Activated CD4-positive, alpha-beta T cell treated with anti-CD3 and anti-CD28 coated beads, Interleukin-2, amount 50 U/mL, for 4 hours (primary cell): ENCODE measurements at places on chromosomes 11 and 22.
A peak's percentile ranks its signal among the peaks of the same experiment; 100 is the strongest.

- no peak for DNase-seq
Observed at GRCh38 chr11:103418014-103418413, 308.8 kb downstream of the DYNC2H1 start.

- no peak for DNase-seq
Observed at GRCh38 chr22:18121506-18121905, 10.9 kb downstream of the TUBA8 start.

- DNase-seq: no peak
Observed at GRCh38 chr11:44258190-44258489, 51.8 kb downstream of the ALX4 start.

DNA sequence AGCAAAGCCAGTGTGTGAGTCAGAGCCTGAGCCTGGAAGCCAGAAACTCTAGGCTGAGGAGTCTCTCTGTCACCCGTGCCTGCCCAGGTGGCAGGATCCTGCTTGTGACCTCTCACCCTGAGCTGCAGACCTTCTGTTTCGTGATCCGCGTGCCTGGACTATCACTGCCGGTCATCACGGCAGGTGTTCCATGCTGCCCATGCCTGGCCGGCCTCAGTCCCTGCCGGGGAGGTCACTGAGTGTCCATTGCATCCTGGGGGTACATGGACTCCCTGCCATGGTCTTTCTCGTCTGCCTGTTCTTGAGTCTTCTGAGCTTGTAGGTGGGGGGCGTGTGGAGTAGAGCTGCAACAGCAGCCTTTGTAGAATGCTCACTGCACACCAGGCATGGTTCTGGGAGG, 1032.4 kb downstream of the TBC1D22A start:
- DNase-seq: no peak

GRCh38 chr11:44366741-44367140, 56.8 kb upstream of the ALX4 start:
- DNase-seq: no peak

- no peak for DNase-seq
Observed at GRCh38 chr11:44983786-44984185, 33.1 kb upstream of the TP53I11 start.

- no peak for DNase-seq
Observed at GRCh38 chr11:11036848-11037732, 179.2 kb upstream of the ZBED5 start.

DNA sequence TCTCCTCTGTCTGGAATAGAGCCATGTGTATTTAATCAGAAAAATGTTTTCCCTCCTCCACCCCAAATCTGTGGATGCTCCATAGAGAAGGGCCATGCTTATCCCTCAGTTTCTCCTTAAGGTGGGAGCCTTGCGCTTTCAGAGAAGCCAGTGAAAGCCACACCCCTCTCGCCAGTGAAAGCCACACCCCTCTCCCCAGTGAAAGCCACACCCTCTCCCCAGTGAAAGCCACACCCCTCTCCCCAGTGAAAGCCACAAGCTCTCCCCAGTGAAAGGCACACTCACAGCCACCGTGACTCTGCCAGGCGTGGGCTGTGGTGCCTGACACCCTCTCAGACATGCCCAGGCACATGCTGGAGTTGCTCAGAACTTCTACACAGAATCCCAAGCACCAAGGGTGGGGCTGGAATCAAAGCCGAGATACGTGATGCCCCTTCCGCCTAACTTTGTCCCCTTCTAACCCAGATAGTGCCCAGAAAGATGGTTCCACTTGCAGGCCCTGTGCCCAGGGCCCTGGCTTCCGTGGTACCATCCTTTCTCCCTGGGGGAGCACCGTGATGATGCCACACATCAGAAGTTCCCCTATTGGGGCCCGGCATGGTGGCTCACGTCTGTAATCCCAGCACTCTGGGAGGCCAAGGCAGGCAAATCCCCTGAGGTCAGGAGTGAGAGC, 16.5 kb upstream of the PRR5 start:
- DNase-seq: peak; percentile 82

GRCh38 chr11:126817523-126818450, 182.8 kb downstream of the KIRREL3 start:
- DNase-seq: no peak

- no peak for DNase-seq
Observed at GRCh38 chr11:73521621-73522020, 76.3 kb downstream of the FAM168A start.

GRCh38 chr11:126391970-126392632, 36.6 kb downstream of the ST3GAL4 start:
- no peak for DNase-seq

- no peak for DNase-seq
Observed at GRCh38 chr11:2301631-2302305, at the start of the genes C11orf21 and TSPAN32. Gene C11orf21, minus strand, starts transcription at chr11:2301918. Its CDS starts 110 bp downstream, at chr11:2301808. Gene TSPAN32, plus strand, starts transcription at chr11:2302013. Its CDS starts 137 bp downstream, at chr11:2302150.

DNA sequence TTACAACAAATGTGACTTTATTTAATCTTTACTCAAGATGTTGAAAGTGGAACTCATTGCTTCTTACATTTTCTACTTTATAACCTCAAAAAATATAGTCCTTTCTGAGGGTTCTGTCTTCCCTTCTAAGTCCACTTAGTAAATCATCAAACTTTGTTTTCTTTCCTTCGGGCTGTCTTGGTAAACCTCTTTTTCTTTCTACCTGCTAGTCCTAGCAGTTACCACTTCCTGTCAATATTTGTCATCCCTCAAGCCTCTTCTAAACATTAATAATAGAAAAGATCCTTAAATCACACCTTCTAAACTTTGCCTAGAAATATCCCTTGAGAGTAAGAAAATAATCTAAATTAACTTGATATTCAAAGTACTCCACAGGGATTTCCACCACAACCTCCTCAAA, 580.4 kb downstream of the CNTN5 start:
- DNase-seq: no peak

DNA sequence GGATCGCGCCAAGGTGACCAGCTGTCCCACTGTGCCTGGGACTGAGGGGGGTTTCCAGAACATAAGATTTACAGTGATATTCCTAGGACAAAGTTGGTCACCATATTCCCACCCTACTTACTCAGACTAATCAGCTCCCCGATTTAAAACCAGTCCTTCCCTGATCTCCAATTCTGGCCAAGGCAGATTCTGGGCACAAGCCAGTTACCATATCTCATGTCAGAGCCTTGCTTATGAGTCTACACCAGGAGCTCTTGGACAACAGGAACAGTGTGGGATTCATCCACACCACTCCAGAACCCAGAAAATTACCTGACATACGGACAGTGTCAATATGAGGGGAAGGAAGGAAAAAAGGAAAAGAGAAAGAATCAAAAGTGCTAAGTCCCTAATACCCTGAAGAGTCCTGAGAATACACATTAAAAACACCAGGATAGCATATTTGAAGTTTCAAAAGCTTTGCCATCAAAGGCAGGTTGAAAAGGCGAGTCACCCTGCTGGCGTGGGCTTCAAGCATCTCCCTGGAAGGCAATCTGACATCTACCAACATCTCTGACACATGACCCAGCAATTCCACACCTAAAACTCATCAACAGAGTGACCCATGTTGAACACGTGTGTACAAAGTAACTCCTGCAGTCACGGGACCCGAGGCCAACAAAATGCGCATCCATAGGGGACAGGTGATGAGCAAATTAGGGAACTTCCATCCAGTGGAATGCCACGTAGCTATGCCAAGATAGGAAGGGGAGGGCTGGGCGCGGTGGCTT, 8.0 kb upstream of the IL2RB start:
- no peak for DNase-seq

DNA sequence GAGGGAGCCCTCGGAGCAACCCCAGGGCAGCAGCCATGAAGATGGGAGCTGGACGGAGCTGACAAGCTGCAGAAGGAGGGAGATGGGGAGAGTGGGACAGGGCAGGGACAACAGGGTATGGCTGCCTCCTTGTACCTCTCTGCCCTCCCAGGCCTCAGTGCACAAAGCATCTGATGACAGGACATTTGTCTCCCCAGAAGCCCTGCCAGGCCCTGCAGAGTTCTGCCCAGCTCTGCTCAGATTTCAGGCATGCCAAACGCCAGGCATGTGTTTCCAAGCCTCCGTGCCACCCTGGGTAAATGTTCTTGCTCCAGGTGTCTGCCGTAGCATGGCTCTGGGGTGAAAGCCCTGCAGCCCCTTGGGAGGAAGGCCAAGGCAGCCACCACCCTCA, 1.1 kb upstream of the IFITM10 start:
- DNase-seq: no peak
